ENCODE measurements at places on chromosomes 16 and 17.

DNA sequence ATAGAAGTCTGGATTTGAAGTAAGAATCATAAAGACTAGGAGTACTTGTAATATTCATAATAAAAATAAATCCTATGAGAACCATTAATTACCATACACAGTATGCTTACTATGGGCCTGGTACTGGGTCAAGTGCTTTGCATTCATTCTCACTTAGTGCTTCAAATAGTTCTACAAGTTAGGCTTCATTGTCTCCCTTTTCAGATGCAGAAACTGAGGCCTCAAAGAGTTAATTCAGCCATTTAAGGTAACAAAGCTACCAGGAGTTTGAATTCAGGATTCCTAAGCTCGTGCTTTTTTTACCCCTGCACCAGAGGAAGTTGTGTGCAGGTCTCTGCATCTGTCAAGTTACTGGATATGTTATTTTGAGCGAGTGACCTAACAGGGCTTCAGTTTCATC is 1098.4 kb upstream of the EEF2KMT start:
- peaks cover 18% of the 10 kb centered on the region for H3K4me1 ChIP-seq
- no peaks in the 10 kb centered on the region for H3K27me3 ChIP-seq
- H3K36me3 ChIP-seq, result no peaks in the 10 kb centered on the region
- peak; percentile 5 for DNase-seq

- no peak overlapping the region for H3K4me3 ChIP-seq
- peak; percentile 78 for DNase-seq
- H3K27me3 ChIP-seq, result no peaks in the 10 kb centered on the region
- H3K4me1 ChIP-seq, result peaks cover 32% of the 10 kb centered on the region
- H3K36me3 ChIP-seq, result no peaks in the 10 kb centered on the region
- H3K27ac ChIP-seq, result peak overlapping the region; percentile 58
Observed at GRCh38 chr17:309361-309888, 43.2 kb downstream of the RPH3AL start.

DNA sequence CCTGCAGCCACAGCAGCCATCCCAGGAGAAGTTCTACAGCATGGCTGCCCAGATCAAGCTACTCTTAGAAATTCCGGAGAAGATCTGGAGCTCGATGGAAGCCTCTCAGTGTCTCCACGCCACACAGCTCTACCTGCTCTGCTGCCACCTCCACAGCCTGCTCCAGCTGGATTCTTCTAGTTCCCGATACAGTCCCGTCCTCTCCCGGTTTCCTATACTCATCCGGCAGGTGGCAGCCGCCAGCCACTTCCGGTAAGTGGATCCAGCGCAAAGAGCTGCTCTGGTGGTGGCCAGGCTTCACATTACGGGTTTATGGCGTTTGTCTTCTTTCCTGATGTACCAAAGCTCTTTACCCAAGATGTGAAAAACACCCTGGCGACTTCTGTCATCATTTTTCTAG is 3.6 kb downstream of the COG1 start:
- peak; percentile 68 for DNase-seq
- H3K4me3 ChIP-seq, result no peak overlapping the region
- H3K27me3 ChIP-seq, result no peaks in the 10 kb centered on the region
- no peaks in the 10 kb centered on the region for H3K4me1 ChIP-seq

- H3K27me3 ChIP-seq, result no peaks in the 10 kb centered on the region
- H3K36me3 ChIP-seq, result no peaks in the 10 kb centered on the region
- H3K4me3 ChIP-seq, result no peak overlapping the region
- H3K4me1 ChIP-seq, result peaks cover 19% of the 10 kb centered on the region
- no peak overlapping the region for H3K27ac ChIP-seq
Observed at GRCh38 chr16:74752258-74752657, 22.4 kb downstream of the FA2H start.

DNA sequence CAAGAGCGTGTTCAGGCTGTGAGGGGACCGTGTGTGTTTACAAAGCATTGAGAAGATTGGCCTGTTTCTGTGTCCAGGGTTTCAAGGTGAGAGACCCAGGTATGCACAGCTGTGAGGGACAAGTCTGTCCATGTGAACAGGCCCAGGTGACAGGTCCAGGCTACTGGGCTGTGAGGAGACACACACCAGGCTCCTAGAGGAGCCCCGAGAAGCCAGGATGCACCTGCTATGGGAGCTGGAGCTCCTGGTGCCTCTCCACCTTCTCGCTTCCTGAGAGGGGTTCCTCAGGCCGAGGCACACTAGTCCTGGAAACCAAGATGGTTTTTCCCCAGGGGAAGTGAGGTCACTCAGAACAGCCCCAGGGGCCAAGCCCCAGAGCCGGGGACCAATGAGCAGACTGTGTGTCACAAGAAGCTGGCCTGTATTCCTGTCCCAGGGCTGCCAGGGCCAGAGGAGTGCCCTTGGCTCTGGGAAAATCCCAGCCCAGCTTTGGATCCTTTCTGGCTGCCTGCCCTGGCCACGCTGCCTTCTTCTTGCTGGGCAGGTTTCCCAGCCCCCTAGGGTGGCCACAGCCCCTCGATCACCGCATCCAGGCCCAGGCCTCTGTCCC is 153.4 kb upstream of the PLCG2 start:
- H3K27ac ChIP-seq, result no peak overlapping the region
- DNase-seq, result no peak
- no peaks in the 10 kb centered on the region for H3K36me3 ChIP-seq
- H3K4me3 ChIP-seq, result no peak overlapping the region

DNA sequence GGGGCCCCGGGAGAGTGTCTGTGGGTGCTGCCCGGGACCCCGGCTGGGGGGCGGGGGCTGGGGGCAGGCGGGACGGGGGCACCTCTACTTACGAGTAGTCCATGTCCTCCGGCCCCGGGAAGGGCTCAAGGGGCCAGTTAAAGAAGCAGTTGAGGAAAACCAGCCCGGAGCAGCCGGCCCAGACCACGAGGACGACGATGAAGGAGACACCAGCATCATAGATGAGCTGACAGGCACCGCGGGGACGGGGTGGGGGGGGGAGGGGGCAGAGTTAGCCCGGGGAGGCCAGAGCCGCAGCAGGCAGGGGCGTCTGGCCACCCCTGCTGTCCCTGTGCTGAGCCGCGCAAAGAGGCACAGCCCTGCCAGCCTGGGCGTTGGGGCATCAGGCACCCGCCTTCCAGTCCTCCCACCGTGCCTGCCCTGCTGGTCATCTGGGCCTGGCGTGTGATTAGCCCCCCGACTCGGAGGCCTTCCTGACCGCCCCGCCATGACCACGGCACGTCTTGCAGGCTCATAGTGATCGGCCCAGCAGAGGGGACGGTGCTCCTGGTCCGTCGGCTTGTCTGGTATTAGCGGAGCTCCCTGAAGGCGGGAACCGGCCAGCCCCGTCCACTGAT is 29.0 kb upstream of the PITPNA start:
- no peaks in the 10 kb centered on the region for H3K36me3 ChIP-seq
- no peaks in the 10 kb centered on the region for H3K27me3 ChIP-seq
- no peaks in the 10 kb centered on the region for H3K4me1 ChIP-seq
- H3K27ac ChIP-seq, result no peak overlapping the region
- DNase-seq, result no peak

GRCh38 chr17:50421308-50422051 is 4.5 kb upstream of the ACSF2 start:
- peaks cover 16% of the 10 kb centered on the region for H3K27me3 ChIP-seq
- H3K36me3 ChIP-seq, result no peaks in the 10 kb centered on the region
- no peak for DNase-seq
- no peak overlapping the region for H3K27ac ChIP-seq
- H3K4me3 ChIP-seq, result no peak overlapping the region
- H3K4me1 ChIP-seq, result peaks cover 6% of the 10 kb centered on the region

- H3K27ac ChIP-seq, result no peak overlapping the region
- H3K4me1 ChIP-seq, result no peaks in the 10 kb centered on the region
- no peak for DNase-seq
- H3K4me3 ChIP-seq, result no peak overlapping the region
Observed at GRCh38 chr16:77070683-77071082, 120.3 kb upstream of the MON1B start.

DNA sequence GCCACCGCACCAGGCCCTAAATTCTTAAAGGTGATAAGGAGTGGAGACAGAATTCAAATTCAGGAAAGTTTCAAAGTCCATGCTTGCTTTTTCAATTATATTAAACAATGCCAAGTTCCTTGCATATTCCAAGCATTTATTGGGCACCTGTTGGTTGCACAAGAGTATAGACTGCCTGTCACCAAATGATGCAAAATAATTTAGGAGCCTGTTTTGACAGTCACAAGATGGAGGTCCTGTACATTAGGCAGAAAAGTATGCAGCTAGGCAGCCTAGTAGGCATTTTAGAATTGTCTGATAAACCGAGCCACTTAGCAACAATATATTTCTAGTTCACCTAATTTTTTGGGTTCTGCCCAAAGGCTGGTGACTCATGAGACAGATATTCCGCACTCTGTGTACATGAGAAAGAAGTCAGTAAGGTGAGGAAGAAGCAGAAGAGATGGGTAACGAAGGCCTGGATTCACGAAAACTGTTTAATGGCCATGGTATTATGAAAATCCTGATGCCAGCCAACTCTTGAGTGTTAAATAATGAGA is 7.3 kb downstream of the ACACA start:
- no peaks in the 10 kb centered on the region for H3K36me3 ChIP-seq
- H3K27ac ChIP-seq, result no peak overlapping the region
- DNase-seq, result no peak
- H3K27me3 ChIP-seq, result no peaks in the 10 kb centered on the region
- H3K4me3 ChIP-seq, result no peak overlapping the region
- no peaks in the 10 kb centered on the region for H3K4me1 ChIP-seq

DNA sequence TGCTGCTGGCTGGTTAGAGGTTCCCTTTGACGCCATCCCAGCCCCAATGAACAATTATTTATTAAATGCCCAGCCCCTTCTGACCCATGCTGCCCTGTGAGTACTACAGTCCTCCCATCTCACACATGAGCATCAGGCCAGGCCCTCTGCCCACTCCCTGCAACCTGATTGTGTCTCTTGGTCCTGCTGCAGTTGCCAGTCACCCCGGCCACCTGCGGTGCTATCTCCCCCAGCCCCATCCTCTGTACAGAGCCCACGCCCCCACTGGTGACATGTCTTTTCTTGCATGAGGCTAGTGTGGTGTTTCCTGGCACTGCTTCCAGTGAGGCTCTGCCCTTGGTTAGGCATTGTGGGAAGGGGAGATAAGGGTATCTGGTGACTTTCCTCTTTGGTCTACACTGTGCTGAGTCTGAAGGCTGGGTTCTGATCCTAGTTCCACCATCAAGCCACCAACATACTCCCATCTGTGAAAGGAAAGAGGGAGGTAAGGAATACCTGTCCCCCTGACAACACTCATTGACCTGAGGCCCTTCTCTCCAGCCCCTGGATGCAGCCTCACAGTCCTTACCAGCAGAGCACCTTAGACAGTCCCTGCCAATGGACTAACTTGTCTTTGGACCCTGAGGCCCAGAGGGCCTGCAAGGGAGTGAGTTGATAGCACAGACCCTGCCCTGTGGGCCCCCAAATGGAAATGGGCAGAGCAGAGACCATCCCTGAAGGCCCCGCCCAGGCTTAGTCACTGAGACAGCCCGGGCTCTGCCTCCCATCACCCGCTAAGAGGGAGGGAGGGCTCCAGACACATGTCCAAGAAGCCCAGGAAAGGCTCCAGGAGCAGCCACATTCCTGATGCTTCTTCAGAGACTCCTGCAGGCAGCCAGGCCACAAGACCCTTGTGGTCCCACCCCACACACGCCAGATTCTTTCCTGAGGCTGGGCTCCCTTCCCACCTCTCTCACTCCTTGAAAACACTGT is 11.3 kb downstream of the CX3CL1 start:
- no peak overlapping the region for H3K27ac ChIP-seq
- peaks cover 4% of the 10 kb centered on the region for H3K4me1 ChIP-seq
- H3K27me3 ChIP-seq, result no peaks in the 10 kb centered on the region
- no peak overlapping the region for H3K4me3 ChIP-seq
- no peaks in the 10 kb centered on the region for H3K36me3 ChIP-seq

GRCh38 chr16:11609474-11610120 is 22.9 kb upstream of the LITAF start:
- no peaks in the 10 kb centered on the region for H3K36me3 ChIP-seq
- no peaks in the 10 kb centered on the region for H3K27me3 ChIP-seq
- peaks cover 16% of the 10 kb centered on the region for H3K4me1 ChIP-seq
- DNase-seq, result peak; percentile 51
- H3K4me3 ChIP-seq, result no peak overlapping the region
- H3K27ac ChIP-seq, result no peak overlapping the region

- H3K27me3 ChIP-seq, result no peaks in the 10 kb centered on the region
- no peak overlapping the region for H3K4me3 ChIP-seq
- DNase-seq, result no peak
- no peaks in the 10 kb centered on the region for H3K4me1 ChIP-seq
Observed at GRCh38 chr17:52546990-52547389, 388.5 kb upstream of the CA10 start.

GRCh38 chr17:57861000-57861789 is 11.4 kb upstream of the MRPS23 start:
- H3K27me3 ChIP-seq, result peaks cover 55% of the 10 kb centered on the region
- H3K4me1 ChIP-seq, result peaks cover 22% of the 10 kb centered on the region
- H3K36me3 ChIP-seq, result no peaks in the 10 kb centered on the region
- peak; percentile 41 for DNase-seq

- DNase-seq, result no peak
- H3K4me3 ChIP-seq, result no peak overlapping the region
- H3K36me3 ChIP-seq, result no peaks in the 10 kb centered on the region
- H3K27me3 ChIP-seq, result no peaks in the 10 kb centered on the region
- H3K27ac ChIP-seq, result no peak overlapping the region
- H3K4me1 ChIP-seq, result peaks cover 7% of the 10 kb centered on the region
Observed at GRCh38 chr17:48110761-48111160, 3.2 kb downstream of the SNX11 start.

GRCh38 chr16:76535-77272 is 1.3 kb upstream of the MPG start:
- H3K36me3 ChIP-seq, result no peaks in the 10 kb centered on the region
- peaks cover 33% of the 10 kb centered on the region for H3K4me1 ChIP-seq
- no peak for DNase-seq

- no peak for DNase-seq
- H3K36me3 ChIP-seq, result no peaks in the 10 kb centered on the region
- H3K4me1 ChIP-seq, result no peaks in the 10 kb centered on the region
- H3K4me3 ChIP-seq, result no peak overlapping the region
Observed at GRCh38 chr17:68445671-68446070, 11.6 kb downstream of the WIPI1 start.

GRCh38 chr17:75110234-75110937 is 617 bp downstream of the ARMC7 start:
- peak overlapping the region; percentile 81 for H3K4me3 ChIP-seq
- no peaks in the 10 kb centered on the region for H3K36me3 ChIP-seq
- peaks cover 9% of the 10 kb centered on the region for H3K27me3 ChIP-seq
- peak; percentile 45 for DNase-seq

- no peak for DNase-seq
- H3K4me1 ChIP-seq, result peaks cover 16% of the 10 kb centered on the region
- no peaks in the 10 kb centered on the region for H3K36me3 ChIP-seq
- H3K4me3 ChIP-seq, result no peak overlapping the region
- H3K27ac ChIP-seq, result no peak overlapping the region
Observed at GRCh38 chr17:40460968-40461731, 17.9 kb downstream of the IGFBP4 start.

- peaks cover 76% of the 10 kb centered on the region for H3K36me3 ChIP-seq
- no peak overlapping the region for H3K4me3 ChIP-seq
- no peak overlapping the region for H3K27ac ChIP-seq
- DNase-seq, result no peak
- no peaks in the 10 kb centered on the region for H3K4me1 ChIP-seq
- no peaks in the 10 kb centered on the region for H3K27me3 ChIP-seq
Observed at GRCh38 chr16:24568392-24568791, 29.0 kb downstream of the RBBP6 start.

Data from neural progenitor cell (in vitro differentiated cells).